ENCODE measurements at places on chromosomes 2 and 18. TPM values are rescaled to one million over a fixed set of nuclear protein-coding genes. Genes with fewer than 3 reads are reported as not detected.
A peak's percentile ranks its signal among the peaks of the same experiment; 100 is the strongest.

POTEC gene
- total RNA-seq: not detected

EFHD1 gene
- total RNA-seq: 6.8 TPM

GALNT3 gene
- 20.5 TPM for total RNA-seq

LINC00305 gene
- not detected for total RNA-seq

CCL20 gene
- total RNA-seq: not detected

ECEL1 gene
- total RNA-seq: 21.9 TPM

POTEJ gene
- total RNA-seq: not detected

DSG1 gene
- total RNA-seq: not detected

KYNU gene
- 0.18 TPM for total RNA-seq

TMEM163 gene
- 0.94 TPM for total RNA-seq

ABHD1 gene
- 0.62 TPM for total RNA-seq

- DNase-seq: no peak
- peaks cover 50% of the 10 kb centered on the region for H3K4me1 ChIP-seq
- no peaks in the 10 kb centered on the region for H3K27me3 ChIP-seq
- peaks cover 2% of the 10 kb centered on the region for H3K36me3 ChIP-seq
- no peak overlapping the region for H3K4me3 ChIP-seq
- H3K27ac ChIP-seq: peak overlapping the region; percentile 59
Measured at GRCh38 chr2:135963841-135964240, 21.6 kb downstream of the DARS1 start.

DNA sequence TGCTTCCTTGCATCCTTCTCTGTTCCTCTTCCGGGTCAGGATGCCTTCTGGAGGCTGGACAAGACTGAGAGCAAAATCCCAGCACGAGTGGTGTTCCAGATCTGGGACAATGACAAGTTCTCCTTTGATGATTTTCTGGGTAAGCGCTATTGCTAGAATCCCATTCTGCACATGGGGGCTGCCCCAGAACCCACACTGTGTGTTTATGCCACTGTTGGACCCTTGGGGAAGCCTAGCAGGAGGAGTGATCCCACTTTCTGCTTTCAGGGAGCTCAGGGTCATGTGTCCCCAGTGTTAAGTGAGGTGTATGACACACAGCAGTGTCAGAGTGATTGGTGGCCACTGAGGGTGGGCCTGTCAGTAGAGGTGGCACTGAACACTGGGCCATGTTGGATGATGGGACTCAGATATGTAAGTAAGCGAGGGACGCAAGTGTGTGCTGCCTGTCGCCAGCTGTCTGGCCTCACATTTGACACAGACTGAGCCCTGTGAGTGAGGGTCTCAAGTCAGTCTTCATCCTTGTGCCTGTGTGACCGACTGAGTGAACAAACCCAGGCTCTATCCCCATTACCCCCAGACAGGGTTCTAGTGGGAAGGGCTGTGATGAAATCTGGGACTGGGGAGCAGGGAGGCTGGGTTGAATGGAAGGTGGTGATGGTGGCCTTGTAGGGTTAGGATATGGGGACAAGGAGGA is 220.9 kb downstream of the DYSF start:
- H3K36me3 ChIP-seq: peaks cover 8% of the 10 kb centered on the region
- H3K4me1 ChIP-seq: no peaks in the 10 kb centered on the region
- no peaks in the 10 kb centered on the region for H3K27me3 ChIP-seq
- no peak for DNase-seq
- H3K4me3 ChIP-seq: no peak overlapping the region

DNA sequence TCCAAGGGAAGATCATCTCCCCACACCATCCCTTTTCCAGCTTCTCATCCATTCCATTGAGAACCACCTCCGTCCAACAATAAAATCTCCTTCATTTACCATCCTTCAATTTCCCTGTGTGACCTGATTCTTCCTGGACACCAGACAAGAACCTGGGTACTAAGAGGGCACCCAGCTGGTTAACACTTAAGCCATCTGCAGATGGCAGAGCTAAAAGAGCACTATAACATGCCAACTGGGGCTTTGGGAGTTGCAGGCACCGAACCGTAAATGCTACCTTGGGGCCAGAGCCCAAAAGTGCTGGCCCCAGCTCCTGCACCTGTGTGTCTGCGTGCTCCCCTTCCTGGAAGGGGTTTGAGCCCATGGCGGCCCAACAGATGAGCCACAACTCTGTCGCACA is 655.0 kb downstream of the LRP1B start:
- no peak overlapping the region for H3K4me3 ChIP-seq
- H3K27ac ChIP-seq: no peak overlapping the region
- DNase-seq: no peak
- H3K36me3 ChIP-seq: no peaks in the 10 kb centered on the region
- no peaks in the 10 kb centered on the region for H3K27me3 ChIP-seq

DNA sequence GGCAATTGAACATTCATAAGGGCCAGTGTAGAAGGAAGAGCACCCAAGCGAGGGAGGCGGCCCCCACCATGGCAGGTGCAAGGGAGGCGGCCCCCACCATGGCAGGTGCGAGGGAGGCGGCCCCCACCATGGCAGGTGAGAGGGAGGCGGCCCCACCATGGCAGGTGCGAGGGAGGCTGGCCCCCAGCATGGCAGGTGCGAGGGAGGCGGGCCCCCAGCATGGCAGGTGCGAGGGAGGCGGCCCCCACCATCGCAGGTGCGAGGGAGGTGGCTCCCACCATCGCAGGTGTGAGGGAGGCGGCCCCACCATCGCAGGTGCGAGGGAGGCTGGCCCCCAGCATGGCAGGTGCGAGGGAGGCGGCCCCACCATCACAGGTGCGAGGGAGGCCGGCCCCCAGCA is 24.7 kb upstream of the GPC1 start:
- H3K27me3 ChIP-seq: no peaks in the 10 kb centered on the region
- no peak for DNase-seq
- H3K4me1 ChIP-seq: no peaks in the 10 kb centered on the region
- no peak overlapping the region for H3K4me3 ChIP-seq
- no peak overlapping the region for H3K27ac ChIP-seq

DNA sequence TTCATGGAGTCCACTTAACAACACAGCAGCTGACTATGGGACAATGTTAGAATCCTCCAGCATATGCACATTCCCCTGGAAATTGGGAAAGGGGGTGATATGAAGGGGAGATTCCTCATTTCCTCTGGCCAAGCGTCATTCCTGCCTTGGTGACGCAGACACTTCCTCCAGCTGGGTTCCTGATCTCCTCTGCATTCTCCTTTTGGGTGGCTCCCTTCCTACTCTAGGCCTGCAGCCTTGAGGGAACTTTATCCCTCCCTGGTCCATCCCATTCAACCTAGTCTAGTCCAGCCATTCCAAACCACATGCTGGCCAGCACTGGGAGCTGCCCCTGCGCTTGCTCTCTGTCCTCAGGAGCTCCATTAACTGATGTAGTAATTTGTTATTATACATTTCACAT is 216.8 kb downstream of the VAPA start:
- DNase-seq: no peak
- H3K27me3 ChIP-seq: peaks cover 14% of the 10 kb centered on the region
- H3K27ac ChIP-seq: no peak overlapping the region

DNA sequence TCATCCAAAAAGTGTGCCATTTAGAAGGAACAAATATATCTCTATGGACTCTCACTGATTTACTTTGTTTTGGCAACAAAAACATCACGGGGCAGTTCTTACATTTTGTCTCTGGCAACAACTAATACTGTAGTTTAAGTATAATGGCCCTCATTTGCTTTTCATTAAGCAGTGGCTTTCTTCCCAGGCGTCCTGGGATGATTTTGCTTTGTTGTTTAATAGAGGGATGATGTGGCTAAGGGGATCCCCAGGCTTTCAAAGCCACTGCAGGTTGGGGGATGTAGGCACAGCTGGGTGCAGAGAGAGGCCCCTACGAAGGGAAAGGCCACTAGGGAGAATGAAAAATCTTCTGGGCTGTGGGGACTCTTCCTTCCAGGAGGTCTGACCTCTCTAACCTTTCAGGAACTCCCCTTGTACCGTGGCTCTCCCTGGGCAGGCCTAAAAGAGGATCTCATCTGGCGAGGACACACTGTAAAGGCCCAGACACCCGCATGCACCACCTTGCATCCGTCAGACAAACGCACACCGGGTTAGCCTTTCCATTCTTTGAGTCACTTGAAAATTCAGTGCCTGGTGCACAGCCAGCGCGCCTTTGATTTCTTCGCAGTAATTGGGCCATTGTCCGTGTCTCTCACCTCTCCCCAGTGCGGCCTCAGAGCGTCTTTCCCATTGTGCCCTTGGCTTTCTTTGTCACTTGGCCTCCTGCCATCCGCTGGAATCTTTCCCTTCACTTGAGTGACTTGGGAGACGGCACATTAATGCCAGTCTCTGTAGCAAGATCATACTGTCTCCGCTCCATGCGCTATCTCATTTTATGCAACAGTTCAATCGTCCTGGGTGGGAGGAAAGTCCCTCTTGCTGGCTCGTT is 40.3 kb upstream of the AFF3 start:
- H3K4me1 ChIP-seq: peaks cover 22% of the 10 kb centered on the region
- H3K27me3 ChIP-seq: peaks cover 83% of the 10 kb centered on the region
- peak; percentile 16 for DNase-seq
- H3K4me3 ChIP-seq: peak overlapping the region; percentile 22

GRCh38 chr18:2692508-2692907 is 37.0 kb downstream of the SMCHD1 start:
- H3K27me3 ChIP-seq: no peaks in the 10 kb centered on the region
- H3K36me3 ChIP-seq: peaks cover 22% of the 10 kb centered on the region
- DNase-seq: no peak
- H3K4me1 ChIP-seq: no peaks in the 10 kb centered on the region

DNA sequence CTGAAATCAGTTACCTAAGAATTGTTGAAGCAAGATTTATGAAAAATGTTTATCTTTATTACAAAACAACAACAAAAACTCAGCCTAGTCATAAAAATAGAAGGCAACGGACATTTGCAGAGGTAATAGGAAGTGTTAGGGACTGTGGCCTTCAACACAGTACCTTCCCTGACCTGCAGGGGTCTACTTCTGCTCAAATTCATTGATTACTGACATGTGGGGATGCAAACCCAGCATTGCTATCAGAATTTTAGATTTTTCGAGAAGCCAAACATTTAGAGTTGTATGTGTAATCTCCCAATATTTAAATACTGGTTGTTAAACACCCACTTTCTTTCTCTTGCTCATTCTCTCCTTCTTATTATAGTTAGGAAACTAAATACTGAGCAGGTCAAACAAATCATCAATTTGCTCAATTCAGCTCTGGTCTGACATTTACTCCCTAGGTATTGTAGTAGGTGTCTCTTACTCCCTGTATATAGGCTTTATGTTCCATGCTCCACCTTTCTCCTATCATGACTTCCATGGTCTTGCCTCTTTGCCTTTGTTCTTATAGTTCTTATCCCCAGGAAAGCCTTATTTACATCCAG is 198.5 kb downstream of the UBE2E3 start:
- H3K27ac ChIP-seq: no peak overlapping the region
- H3K4me1 ChIP-seq: no peaks in the 10 kb centered on the region
- no peak overlapping the region for H3K4me3 ChIP-seq
- no peaks in the 10 kb centered on the region for H3K36me3 ChIP-seq
- H3K27me3 ChIP-seq: no peaks in the 10 kb centered on the region
- DNase-seq: peak; percentile 43

DNA sequence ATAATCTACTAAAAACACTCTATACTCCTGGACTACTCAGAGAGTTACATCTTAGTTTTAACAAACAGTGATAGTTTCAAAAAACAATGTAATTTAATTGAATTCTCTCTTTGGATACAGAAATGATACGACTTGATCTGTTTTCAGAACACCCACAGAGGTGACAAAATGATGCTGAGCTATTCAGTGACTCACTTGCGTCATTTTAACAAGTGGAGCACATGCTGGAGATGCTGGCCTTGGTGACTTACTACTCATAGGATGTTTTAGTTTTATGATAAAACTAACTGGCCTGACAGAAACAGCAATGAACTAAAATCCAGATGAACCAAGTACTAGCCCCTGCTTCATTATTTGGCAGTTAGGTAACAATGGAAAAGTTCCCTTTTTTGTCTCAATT is 101.3 kb upstream of the ITGB6 start:
- no peak for DNase-seq
- peaks cover 35% of the 10 kb centered on the region for H3K36me3 ChIP-seq
- H3K4me1 ChIP-seq: peaks cover 14% of the 10 kb centered on the region

DNA sequence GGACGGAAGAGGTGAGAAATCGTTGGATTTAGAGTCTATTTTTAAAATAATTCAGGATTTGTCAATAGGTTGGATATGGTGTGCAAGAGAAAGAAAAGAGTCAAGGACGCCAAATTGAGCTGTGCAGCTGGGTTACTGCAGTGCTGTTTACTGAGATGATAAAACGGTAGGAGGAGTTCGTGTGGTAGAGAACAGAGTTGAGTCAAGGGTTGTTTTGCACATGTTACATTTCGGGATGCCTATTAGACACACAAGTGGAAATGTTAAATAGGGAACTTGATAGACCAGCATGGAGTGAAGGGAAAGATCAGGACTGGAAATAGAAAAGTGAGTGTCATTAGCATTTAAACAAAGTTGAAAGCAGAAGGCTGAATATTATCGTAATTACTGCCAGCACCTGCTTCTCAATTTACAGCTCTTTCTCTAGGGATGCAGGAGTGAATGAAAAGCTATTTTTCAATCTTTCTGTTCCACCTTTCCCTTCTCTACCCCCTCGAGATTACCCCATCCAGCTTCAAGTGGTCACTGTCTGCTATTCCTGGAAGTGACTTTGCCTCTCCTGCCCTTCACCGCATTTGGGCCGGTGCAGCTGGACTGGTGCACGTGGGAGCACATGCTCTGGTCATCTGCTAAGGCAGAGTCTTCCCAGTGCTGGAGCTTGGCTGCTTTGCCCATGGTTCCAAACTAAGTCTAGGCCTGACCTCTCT is 30.3 kb downstream of the GPR75 start:
- no peaks in the 10 kb centered on the region for H3K36me3 ChIP-seq
- H3K4me3 ChIP-seq: no peak overlapping the region
- no peak overlapping the region for H3K27ac ChIP-seq
- H3K4me1 ChIP-seq: peaks cover 42% of the 10 kb centered on the region
- no peaks in the 10 kb centered on the region for H3K27me3 ChIP-seq

DNA sequence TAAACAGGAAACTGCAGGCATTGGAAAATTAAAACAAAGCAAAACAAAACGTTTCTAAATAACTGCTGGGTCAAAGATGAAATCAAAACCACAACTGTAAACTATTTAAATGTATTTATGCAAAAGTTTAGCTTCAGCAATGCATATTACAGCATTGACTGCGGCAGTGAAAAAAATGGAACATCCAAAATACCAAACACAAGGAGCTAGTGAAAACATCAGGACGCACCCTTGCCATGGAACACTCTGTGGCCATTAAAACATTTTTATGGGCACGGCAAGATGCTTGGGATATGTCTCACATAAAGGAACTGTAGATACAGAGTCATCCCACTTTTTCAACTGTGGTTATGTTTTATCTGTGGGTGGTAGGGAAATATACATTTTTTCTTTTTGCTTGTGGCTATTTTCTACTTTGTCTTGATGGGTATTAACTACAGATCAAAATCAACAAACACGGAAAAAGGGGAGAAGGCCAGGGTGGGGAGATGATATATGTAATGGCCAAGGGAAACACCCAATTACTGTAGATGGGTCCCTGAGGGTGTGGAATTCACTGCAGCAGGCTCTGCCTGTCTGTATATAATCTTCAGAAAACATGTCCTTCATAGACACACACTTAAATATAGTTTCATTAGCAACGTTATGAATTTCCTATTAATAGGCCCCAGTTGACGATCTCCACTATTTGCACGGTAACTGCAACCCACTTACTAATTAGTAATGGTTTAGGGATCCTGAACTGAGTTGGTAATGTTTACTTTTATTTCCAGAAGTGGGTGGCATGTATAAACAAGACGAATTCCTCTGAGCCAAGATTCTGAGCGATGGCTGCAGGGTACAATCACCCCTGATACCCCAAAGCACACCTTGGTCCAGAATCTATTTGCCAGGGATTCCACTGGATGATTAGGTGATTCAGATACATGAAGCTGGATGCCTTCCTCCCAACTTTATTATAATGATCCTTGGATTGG is 110.5 kb downstream of the ACKR3 start:
- DNase-seq: no peak
- peaks cover 24% of the 10 kb centered on the region for H3K4me1 ChIP-seq
- H3K36me3 ChIP-seq: no peaks in the 10 kb centered on the region

Measured in WTC11 (cell line).